GOT3 (cell line): ENCODE measurements at places on chromosomes 11 and 22.

- DNase-seq = no peak
Measured at GRCh38 chr22:31497148-31497938, 1.0 kb downstream of the SFI1 start.

- DNase-seq = no peak
Measured at GRCh38 chr22:28030473-28030872, 111.4 kb upstream of the PITPNB start.

- DNase-seq = peak; percentile 94
Measured at GRCh38 chr11:73376160-73376802, at the start of gene RELT. Gene RELT (plus strand): TSS chr11:73376399. CDS start chr11:73389137, 12,738 bp downstream.

DNA sequence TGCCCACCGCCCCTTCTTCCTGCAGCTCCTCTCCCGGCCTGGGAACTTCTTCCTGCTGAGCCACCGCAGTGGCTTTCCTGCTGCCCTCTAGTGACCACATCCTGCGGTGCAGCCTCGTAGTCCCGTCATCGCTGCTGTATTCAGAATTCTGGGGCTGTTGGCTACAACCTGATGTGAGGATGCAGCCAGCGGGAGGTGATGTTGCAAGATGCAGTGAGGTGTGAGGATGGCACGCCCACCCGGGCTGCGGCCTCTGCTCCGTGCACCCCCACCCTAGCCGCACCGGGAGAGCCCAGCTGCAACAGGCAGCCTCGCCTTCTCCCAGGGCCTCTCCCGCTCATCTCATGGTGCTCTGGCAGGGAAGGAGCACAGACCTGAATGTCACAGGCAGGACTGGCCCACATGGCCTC, 10.1 kb downstream of the CHST1 start:
- DNase-seq = peak; percentile 48

- no peak for DNase-seq
Measured at GRCh38 chr11:15800111-15800800, 556.1 kb downstream of the SOX6 start.

- DNase-seq = no peak
Measured at GRCh38 chr11:107354780-107355179, 102.8 kb downstream of the CWF19L2 start.

DNA sequence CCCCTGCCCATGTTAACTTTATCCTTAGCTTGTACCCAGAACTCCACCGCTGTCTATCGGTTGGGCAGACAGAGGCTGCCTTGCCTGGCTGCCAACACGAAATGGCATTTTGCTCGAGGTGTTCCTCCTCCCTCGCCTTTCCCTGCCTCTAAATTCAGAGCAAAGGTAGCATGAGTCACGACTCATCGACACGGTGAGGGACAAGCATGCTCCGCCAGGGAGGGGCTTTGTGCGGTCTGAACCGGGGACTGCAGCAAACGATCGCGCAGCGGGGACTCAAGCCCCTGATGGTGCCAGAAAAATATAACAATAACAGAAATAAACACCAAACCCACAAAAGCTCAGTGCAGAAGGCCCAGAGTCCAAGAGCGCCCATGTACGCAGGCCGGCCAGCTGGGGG, 52.3 kb downstream of the RTL6 start:
- no peak for DNase-seq

DNA sequence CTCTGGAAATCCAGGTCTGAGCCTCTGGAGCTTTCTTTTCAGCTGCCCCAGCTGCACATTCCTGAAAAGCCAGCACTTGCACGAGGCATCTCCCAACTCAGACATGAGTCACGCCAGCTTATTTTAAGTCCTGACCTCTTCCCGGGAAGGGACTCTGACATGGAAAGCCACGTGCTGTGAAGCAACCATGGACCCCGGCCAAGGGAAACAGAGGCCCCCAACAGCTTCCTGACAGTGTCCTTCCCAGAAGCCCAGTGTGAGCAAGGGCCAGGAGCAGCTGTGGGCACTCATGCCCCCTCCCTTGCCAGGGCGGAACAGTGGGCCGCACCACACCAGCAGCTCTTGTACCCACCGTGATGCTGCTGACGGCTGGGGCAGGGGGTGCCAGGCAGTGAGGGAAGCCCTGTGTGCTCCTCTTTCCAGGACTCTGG, 118.8 kb upstream of the CADM1 start:
- no peak for DNase-seq

DNA sequence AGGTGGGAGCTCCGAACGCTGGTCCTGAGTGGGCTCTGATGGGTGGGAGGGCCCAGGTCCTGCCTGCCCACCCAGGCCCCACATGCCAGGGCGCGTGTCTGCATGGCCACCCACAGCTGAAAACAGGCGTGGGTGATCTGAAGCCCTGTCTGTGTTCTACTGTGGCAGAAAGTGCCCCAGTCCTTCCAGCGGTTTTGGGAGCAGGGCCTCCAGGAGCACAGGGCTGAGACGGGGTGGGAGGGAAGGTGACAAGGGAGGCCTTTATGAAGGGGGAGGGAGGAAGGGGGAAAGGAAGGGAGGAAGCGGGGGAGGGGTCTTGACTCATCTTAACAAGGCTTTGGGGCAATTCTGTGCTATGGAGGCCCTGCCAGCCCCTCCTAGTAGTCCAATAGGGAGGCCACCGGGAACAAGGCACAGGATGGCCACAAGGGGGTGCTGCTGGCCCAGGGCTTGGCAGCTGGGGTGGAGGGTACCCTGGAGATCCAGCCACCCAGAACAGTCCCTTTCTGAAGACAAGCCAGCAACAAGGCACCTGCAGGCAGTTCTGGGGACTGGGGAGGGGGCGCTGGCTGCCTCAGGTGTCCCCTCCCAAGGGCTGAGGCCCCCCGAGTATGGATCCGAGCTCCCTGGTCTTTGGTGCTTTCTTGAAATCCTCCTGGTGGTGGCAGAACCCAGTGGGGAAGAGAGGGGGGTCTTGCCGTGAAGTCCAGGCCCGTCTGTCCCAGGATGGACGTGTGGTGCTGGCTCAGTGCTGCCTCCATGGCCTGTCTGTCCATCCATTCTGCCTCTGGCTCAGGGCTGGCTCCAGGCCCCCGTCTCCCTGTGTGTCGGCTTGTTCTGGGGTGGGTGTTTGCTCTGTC, 6.3 kb upstream of the FADS3 start:
- DNase-seq = no peak

DNA sequence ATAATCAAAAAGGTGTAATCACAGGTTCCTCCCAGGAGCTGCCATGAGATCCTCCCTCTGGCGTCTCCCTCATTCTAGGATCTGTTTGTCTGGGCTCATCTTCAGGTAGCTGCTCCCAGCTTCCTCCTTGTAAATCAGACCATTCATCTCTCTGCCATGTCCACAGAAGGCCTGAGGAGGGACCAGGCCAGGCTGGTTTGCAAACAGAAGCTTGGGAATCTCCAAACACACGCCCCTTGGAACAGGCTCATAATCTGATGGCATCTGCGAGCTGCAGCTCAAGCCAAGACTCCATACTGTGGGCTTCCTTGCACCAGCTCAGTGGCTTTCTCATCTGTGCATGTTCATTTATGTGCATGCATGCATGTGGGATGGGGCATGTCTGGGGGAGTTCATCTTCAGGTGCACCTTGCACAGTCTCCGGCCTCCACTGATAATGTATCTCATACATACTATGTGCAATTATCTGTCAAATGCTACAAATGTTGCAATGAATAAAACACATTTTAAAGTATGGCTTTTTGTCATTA, 134.9 kb downstream of the NXPE2 start:
- DNase-seq = no peak

DNA sequence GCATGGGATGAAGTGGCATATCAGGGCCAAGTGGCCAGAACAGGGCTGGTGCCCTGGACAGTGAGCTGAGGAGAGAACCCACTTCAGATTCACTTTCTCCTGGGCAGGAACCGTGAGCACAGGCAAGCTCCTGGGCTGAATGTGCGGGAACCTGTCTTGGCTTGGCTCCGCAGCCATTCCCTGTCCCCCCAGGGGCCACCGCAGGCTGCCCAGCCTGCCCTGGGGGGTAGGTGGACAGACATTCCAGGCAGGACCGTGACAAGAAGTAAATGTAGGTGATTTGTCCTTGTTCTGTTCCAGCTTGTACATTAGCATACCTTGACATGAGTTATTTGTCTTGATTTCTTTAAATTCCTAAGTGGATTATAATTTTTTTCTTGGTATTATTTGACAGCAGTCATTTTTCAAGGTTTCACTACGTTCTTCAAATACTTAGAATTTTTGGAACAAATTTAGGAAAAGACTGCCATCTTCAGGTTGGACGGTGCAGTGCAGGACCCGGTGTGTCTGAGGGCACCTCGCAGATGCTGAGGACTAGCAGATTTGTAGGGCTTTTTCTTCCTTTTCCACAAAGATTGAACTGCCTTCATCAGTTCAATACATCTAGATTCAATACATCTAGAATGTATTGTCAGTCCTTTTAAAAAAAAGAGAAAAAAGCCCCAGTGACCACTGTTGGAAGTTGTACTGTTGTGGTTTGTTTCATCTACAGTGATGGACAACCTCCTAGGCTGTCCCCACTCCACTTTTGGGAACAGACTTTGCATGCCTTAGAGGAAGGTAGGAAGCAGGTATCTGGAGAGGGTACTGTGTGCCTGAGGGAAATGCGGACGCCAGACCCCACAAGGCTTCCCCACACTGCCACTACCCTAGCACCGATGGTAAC, 115.1 kb upstream of the RASSF10 start:
- DNase-seq = no peak

- DNase-seq = no peak
Measured at GRCh38 chr11:30911247-30911646, 325.1 kb upstream of the MPPED2 start.

DNA sequence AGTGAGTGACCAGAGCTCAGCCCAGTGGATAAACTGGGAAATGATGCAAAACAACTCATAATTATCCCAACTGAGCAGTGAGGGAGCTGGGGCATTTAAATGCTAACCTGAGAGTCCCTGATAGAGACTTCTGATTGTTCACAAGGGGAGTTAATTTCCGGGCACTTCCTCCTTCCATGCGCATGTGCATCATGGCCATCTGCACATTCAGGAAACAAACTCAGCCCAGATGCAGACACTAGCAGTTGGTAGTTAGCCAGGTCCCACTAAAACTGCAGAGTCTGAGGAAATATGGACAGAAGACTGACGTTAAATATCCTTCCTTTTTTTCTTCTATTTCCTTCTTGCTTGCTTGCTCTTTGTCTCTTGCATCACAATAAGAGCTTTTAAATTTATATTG, 852.1 kb upstream of the LRRC4C start:
- no peak for DNase-seq

- no peak for DNase-seq
Measured at GRCh38 chr11:57202281-57202680, 20.5 kb downstream of the LRRC55 start.

- no peak for DNase-seq
Measured at GRCh38 chr11:124193221-124194010, 10.3 kb downstream of the OR10D3 start.

GRCh38 chr11:78039919-78040671, 17.0 kb upstream of the KCTD14 start:
- DNase-seq = no peak

DNA sequence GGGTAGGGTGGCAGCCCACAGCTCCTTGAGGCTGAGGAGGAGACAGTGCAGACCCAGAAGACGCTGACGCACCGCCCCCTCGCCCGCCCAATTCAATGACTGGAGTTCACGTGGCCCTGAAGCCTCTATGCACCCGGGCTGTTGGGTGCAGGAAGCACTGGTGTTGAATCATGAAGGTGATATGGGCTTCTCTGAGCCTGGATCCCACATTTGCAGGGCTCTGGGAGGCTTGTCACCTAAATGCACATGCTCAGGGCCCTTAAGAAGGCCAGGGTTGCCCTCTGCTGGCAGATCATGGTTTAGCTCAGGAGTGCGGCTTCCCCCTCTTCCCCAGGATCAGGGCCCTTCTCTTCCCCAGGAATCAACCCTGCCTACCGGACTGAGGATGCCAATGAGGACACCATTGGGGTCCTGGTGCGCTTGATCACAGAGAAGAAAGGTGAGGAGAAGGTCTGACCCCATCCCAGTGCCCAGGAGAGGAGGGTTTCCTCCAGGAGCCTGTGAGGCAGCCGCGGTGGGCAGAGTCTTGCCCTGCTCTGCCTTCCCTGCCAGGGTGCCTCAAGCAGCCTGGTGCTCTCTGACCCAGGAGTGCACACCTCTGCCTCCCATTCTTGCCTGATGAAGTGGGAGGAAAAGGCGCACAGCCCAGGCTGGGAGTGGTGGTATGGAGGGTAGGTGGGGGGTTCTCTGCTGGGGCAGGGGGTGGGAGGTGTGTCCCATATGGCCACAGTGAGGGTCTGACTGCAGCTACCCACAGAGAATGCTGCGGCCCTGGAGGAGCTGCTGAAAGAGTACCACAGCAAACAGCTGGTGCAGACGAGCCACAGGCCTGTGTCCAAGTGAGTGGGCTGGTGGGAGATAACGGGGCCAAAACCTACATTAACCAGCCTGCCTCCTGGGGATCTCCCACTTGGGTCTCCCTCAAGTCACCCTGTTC, 17.5 kb downstream of the RELT start:
- no peak for DNase-seq

GRCh38 chr11:76670485-76671236, at the start of gene LRRC32:
Gene LRRC32 (minus strand): TSS chr11:76670747. CDS start chr11:76665954, 4,793 bp downstream.
- no peak for DNase-seq

DNA sequence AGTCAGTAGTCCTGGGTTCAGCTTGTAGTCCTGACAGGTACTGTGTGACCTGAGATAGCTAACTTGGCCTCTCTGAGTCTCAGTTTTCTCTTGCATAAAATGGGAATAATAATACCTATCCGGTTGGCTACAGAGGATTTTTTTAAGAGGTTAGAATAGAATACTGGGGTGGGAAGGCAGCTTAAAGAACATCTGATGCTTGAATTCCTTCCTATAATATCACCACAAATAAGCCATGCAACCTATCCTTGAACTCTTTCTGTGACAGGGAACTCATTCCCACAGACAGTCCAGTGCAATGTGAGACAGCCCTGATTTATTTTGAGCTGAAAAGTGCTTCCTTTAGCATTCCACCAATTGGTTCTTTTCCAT, 110.1 kb downstream of the CCDC81 start:
- no peak for DNase-seq

DNA sequence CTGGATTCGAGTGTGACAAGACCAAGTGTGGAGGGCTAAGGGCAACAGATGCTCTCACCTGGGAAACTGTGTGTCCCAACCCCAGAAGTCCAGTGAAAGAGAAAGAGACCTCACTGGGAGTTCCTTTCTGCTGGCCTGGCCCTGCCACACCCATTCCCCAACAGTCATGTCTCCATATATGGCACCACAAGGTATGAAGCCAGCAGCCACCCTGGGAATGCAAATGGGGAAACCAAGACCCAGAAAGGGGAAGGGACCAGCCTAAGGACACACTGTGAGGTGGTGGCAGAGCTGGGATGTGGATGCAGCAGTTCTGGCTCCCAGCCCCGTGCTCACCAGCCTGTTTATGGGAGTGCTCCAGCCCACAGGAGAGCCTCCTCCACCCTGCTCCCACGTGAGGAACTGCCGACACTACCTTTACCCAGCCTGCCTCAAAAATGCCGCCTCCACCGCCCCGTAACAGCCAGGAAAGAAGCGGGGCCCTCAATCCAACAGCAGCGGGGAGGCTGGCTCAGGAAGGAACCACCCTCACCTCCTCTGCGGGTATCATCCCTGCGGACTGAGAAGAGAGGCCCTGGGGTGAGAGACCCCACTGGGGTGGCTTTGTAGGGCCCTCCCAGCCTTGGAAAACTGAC, 12.6 kb downstream of the LMO1 start:
- DNase-seq = no peak
